Stimulated activated CD4-positive, alpha-beta T cell treated with anti-CD3 and anti-CD28 coated beads, Interleukin-1b, Interleukin-23, amount 100 ng/mL, for 1 hour (primary cell): ENCODE measurements at places on chromosomes 7 and 10.

DNA sequence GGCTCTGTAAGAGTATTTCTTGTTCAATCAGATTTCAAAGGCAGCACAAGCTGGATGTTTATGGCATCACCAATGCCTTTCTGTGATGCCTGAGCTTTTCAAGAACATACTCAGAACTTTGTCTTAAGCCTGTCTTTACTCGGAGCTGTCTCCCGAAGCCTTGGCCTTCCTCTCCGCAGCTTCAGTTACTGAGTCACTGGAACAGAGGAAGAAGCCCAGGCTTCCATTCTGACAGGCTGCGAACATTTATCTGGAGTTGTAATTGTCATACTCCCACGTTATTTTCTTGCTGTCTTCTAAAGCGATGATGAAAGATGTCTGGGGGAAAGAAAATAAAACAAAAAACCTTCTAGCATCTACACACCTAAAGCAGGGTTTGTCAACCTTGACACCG lies 43.9 kb downstream of the GRK5 start:
- no peak for DNase-seq

DNA sequence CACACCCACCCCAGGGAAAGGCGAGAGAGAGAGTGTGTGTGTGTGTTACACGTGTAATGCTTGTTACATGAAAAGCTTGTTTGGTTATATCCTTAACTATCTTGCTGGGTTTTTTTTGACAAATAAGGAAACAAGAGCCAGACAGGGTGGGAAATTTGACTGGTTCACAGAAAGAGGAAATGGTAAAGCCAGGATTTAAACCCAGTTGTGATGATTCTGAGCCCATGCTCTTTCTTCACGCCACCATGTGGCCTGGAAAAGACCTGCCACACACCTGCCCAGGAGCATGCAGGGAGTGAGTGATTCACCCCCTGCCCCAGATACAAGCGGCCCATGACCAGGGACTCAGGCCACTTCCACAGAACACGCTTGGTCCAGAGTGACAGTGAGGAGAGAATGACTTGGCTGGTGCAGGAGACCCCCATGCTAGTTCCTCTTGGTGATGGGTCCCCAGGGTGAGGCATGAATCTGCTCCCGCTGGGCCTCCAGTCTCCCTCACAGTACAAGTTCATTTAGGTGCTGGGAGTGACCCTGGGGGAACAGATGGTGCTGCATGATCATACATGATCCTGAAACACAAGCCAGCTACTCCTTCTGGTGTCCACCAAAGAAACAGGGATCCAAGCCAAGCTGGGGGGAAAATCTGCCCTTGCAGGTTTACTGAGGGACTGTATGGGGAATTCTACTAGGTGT lies 21.0 kb upstream of the EIF5AL1 start:
- no peak for DNase-seq

DNA sequence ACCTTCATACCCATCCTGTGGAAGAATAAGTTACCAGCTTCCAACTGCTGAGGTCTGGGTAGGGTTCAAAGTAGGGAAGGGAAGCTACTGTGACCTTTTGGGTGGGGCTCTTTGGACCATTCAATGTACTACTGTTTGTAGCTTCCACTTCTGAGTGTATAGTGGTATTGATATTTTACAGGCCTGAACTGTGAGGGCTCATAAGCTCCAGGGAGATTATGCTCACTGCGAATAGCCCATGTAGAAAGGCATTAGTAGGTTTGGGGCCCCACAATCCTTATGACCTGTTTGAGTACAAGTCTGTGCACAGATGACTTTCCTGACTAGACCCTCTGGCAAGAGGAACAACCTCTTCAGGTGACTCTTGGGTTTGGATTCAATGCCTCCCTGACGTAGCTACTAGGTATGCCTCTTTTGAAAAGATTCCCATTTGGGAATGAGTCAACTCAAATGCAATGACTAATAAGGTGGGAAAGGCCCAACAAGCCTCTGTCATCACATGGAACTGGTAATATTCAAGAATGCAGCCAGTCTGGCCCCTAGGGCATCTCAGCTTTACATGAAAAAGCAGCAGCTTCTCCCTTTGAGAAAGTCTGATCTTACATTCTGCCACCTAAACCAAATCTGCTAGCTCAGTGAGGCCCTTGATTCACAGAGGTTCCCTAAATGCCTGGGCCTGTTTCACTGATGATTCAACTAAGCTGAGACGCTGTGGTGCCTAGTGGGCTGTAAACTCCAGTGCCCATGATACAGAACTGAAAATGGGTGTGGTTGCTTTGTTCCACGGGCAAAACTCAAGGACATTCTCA lies 79.8 kb downstream of the ABI1 start:
- DNase-seq, result no peak

DNA sequence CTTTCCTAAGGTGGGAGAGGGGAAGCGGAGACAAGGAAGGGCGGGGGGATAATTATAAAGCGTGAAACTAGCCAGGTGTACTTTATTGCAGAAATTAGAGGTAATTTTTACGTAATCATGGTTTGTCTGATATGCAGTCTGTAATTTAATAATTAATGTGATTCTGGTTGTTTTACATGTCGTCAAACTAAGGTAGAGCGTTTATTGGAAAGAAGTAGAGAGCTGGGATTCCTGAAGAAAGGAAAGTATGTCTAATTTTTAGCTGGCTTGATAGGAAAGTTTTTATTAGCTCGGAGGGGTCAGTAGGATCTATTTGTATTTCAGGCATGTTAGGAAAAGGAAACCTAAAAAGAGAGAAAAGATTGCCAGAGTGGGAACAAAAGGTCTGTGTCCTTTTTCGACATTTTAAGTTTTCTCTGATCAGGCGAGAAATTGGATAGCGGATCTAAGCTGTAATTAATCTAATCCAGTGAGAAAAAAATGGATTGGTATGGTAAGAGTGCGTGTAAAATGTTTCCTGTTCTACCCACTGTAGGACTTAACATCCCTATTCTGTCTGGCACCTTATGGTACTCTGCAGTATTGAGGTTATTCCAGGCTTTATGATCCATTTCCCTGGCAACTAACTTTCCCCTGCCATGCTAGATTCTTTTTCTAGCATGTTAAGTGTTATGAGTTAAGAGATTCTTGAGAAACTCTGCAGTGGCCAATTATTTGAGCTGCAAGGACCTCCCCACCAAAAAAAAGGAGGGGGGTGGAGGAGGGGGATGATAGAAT lies 1.4 kb downstream of the CELF2 start:
- DNase-seq, result no peak

DNA sequence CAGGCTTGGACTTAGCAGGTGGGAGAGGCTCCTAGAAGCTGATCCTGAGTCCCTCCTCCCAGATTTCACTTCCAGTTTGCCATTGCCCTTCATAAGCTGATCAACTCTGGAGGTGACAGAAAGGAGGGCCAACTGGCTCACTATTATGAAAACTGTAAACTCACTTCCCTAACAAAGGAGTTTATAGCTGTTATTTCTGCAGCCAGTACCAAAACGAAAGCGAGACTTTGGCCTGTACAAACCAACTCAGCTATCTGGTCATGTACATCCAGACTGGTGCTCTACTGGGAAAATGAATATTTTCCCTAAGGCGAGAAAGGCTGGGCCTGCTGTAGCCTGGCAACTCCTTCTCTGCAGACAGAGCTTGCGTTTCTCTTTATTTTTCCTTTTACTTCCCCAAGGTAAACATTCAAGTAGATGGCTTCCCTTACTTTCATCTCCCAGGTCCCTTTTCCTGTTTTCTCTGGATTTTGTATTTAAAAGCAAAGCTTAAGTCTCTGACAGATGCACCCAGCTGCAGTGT lies 54.7 kb downstream of the GALNT17 start:
- no peak for DNase-seq

GRCh38 chr7:17150018-17150417 lies 148.4 kb upstream of the AHR start:
- DNase-seq, result no peak

DNA sequence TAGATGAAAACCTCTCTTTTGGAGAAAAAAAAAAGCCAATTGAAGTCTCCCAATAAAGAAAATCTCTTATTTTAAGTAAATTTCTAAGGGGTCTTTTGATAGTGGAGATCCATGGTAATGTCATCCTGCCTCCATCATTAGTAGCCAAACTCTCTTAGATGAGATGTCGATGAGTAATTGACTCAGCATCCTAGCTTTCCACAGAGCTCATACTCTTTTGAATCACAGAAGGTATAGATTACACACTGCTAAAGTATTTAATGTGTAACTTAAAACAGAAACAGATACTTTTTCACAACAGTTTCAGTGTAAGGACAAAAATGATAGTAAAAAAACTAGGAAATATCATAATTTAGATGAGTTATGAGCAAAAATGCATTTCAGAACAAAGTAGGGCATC lies 19.4 kb downstream of the MAGI2 start:
- DNase-seq, result no peak

DNA sequence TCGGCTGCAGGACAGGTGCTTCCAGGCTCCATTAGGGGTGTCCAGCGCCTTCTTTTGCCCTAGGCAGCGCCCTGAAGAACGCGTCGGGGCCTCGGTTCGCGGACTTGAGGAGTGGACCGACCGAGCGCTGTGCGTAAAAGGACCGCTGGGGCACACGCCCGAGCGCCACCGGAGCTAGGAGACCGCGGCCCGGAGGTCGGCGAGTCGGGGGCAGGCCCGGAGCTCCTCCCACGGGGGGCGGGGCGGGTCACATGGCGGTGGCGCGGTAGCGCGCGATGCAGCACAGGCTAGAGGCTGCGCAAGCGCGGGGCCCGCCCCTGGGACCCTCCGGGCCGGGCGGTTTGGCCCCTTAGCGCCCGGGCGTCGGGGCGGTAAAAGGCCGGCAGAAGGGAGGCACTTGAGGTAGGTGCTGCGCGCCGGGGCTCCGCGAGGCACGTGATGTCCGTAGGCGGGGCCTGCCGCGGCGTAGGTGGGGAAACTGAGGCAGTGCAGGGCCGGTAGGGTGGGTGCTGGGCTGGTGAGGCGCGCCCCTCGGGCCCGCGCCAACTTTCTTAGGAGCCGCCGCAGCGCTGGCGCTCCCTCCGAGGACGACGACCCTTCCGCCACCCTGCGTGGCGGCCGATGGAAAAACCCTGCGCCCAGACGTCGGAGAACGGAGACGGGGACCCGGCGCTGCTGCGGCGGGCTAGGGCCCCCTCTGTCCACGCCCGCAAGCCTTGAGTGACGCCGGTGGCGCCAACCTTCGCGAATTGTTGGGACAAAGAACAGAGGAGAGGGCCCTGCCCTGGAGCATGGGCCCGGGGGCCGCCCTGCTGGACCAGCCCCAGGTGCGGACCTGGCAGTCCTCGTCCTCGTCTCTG lies at the start of gene PRXL2A:
Gene PRXL2A (plus strand): TSS at position 310 of the 860 bp plus-strand sequence. CDS start 11,917 bp downstream, outside the sequence.
- DNase-seq, result peak; percentile 77

DNA sequence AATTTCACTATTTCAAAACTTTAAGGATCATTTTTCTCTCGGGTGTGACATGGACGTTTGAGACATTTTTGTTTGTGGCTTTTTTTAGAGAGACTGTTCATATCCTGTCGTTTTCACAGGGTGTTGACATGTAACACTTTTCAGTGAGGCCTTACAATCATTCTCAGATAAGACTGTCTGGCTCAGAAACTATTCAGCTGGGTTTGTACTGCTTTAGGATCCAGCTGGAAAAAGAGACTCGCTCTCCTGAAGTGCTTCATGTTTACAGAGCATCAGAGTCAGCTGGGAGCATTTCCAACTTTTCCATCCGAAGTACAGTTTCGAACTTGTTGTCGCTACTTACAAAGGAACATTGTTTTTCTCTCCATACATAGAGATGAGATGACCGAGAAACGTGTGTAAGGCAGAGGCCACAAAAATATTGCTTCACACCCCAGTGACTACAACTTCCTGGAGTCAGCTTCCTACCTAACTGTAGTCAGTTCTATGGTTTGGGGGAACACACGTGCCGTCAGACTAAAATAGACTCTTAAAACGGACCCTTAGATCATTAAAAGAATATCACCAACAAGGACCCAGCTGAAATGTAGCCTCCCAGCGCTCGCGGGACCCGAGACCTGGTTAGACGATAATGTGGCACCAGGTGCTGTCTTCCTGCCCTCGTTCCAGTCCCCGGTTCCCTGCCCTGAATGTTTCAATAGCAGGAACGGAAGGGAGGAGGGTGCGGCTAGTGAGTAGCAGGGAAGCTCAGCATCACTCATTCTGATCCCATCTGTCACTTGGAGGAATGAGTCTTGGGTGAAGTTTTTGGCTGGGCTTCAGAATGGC lies 78.0 kb downstream of the MKI67 start:
- DNase-seq, result no peak

GRCh38 chr10:102832987-102833386 lies 4.2 kb downstream of the CYP17A1 start:
- DNase-seq, result no peak

DNA sequence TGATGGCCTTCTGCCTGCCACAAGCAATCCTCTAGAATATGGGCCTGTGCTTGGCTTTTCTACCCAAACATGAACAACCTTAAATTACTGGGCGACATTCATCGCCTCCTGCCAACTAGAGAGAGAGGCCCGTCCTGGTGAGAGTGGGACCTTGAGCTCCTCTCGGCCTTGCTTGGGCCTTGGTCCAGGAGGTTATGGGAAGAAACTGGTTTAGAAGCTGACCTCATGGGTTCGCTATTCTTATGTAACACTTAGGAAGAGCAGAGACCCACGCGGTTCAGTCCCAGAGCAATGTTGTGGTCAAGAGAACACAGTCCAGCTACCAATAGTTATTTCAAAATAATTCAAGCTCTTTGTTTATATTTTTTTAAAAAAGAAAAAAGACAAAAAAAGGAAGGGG lies 176.3 kb upstream of the ZNF32 start:
- no peak for DNase-seq

GRCh38 chr7:137909042-137909441 lies 62.3 kb upstream of the DGKI start:
- DNase-seq, result no peak

- DNase-seq, result no peak
These were observed 147.3 kb upstream of the PDE1C start for GRCh38 chr7:32217341-32218153.

GRCh38 chr10:75788394-75789205 lies 357.2 kb downstream of the LRMDA start:
- DNase-seq, result no peak

- DNase-seq, result no peak
These were observed 351 bp downstream of the CAMK1D start for GRCh38 chr10:12349629-12350166.

DNA sequence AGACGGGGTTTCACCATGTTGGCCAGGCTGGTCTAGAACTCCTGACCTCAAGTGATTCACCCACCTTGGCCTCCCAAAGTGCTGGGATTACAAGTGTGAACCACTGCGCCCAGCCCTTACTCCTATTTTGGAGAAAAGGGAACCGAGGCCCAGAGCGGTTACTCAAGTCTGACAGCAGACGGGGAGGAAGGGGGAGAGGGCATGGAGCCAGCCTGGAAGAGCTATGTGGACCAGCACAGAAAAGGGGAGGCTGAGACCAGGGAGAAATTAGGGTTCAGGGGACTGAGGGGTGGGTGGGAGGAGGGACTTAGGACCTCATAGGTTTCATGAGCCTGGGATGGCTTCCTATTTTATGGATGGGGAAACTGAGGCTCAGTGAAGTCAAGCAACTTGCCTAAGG lies 1.5 kb downstream of the SFRP5 start:
- DNase-seq, result no peak
